Cardiac septum (tissue), 1 donor: ENCODE measurements at places on chromosomes 3 and 15. TPM values are rescaled to one million over a fixed set of nuclear protein-coding genes. Genes with fewer than 3 reads are reported as not detected.

Gene CCRL2
- total RNA-seq, result 1.3 TPM

- no peak for DNase-seq
These were observed 76.0 kb downstream of the ETFA start for GRCh38 chr15:76235186-76235826.

- no peak for DNase-seq
These were observed 725.3 kb downstream of the TUSC7 start for GRCh38 chr3:117434661-117435412.

DNA sequence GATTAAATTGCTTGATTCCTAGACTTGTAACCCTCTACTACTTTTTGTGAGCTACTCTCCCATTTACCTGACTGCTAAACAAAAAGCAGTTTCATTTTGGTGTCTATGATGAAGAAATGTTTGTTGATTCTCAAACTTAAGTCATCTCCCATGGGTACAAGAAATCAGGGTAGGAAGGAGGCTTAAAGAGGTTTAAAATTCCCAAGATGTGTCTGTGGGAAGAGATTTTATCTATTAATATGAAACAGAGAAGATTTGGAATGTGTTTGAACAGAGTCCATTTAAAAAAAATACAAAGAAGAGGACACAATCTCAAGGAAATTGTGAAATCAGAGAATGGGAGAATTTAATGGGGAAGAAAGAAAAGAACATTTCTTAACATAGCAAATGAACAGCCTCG lies 14.8 kb downstream of the P3H2 start:
- DNase-seq, result no peak

Gene KLHL40
- 0.57 TPM for total RNA-seq

Gene TP63
- total RNA-seq, result 0.40 TPM

GRCh38 chr3:190375671-190376070 lies 12.3 kb upstream of the CLDN16 start:
- no peak for DNase-seq

- DNase-seq, result no peak
These were observed 7.9 kb upstream of the SRP14 start for GRCh38 chr15:40046721-40047414.

GRCh38 chr3:73586190-73586589 lies 38.6 kb downstream of the PDZRN3 start:
- no peak for DNase-seq

DNA sequence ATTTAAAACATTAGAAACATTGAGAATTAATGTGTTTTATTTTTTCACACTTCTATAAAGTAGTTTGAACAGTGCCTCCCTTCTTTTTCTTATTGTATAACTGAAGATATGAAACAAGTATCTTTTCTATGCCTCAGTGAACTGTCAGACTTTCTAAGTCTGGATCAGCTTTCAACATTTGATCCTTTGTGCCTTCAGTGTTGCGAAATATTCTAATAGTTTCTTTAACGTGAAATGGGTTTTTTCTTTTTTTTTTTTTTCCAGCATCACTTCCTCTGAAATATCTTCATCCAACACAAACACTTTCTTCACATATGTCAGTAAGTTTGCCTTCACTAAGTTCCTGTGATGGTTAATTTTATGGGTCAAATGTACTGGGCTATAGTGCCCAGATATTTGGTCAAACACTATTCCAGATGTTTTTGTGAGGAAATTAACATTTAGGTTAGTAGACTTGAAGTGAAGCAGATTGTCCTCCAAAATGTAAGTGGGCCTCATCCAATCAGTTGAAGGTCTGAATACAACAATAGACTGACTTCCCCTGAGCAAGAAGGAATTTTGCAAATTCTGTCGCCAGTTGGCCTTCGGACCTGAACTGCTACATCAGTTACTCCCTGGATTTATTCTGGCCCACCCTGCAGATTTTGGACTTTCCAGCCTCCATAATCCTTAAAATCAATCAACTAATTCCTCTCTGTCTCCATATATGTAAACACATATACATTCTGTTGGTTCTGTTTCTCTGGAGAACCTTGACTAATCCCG lies 6.4 kb upstream of the CPOX start:
- DNase-seq, result no peak

DNA sequence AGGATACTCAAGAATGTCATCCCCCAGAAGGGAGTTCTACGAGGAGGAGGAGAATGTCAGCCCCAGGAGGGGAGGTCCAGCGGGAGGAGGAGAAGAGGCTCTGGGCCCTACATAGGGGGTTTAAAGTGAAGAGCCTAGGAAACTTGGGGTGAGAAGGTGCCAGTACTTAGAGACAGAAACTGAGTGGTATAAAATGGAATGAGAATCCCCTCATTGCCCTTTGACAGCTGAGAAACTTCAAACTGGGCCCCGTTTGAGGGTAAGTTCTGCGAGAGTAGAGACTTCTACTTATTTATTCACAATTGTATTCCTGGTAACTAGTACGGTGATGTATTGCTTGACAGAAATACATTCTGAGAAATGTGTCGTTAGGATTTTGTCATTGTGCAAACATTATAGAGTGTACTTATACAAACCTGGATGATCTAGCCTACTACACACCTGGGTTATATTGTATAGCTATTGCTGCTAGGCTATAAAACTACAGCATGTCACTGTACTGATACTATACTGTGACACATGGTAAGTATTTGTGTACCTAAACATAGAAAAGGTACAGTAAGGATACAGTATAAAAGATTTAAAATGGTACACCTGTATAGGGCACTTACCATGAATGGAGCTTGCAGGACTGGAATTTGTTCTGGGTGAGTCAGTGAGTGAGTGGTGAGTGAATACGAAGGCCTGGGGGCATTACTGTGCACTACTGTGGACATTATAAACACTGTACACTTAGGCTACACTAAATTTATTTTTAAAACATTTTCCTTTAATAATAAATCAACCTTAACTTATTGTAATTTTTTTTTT lies 62.0 kb downstream of the TSC22D2 start:
- no peak for DNase-seq

- no peak for DNase-seq
These were observed 336.9 kb downstream of the SLC9A9 start for GRCh38 chr3:143511174-143511879.

Gene NAALADL2
- 10.4 TPM for total RNA-seq

GRCh38 chr3:173892547-173892946 lies 495.0 kb downstream of the NLGN1 start:
- no peak for DNase-seq

- DNase-seq, result no peak
These were observed 332.0 kb upstream of the RASGRP1 start for GRCh38 chr15:38896647-38897046.

DNA sequence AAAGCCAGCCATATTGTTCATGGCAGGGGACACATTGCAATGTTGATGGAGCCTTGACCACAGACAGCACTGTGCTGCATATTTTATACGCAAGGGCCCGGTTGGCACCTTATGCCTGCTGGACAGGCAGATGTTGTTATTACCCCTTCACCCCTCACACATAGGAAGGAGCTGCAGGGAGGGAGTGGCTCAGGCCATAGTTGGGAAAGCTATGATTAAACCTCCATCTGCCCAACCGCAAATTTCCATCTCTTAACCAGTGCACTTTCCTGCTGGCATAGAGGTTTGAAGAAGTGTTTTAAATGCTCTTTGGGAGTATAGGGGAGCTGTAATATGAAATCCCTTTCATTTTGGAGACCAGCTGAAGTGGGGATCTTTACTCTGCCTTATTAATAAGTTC lies 224.7 kb downstream of the CACNA2D3 start:
- no peak for DNase-seq
